ENCODE measurements at places on chromosomes 5 and 9. TPM values are rescaled to one million over a fixed set of nuclear protein-coding genes. Genes with fewer than 3 reads are reported as not detected.

- peak; percentile 57 for ATAC-seq
Observed at GRCh38 chr5:15807871-15808270, 307.9 kb downstream of the FBXL7 start.

DNA sequence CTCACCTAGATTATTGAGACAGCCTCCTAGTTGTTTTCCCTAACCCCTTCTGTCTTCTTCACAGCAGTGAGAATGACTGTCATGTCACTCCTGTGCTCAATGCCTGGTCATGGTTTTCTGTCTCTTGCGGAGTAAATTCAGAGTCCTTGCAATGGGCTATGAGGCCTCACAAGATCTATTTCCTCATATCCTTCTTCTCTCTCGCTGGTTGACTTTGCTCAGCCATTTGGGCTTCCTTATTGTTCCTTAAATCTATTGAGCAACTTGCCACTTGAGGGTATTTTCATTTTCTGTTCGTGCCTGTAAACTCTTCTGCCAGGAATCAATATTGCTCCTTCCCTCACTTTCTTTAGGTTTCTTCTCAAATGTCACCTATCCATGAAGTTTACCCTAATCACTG is 9.0 kb downstream of the PPP3R2 start:
- no peak for ATAC-seq

DNA sequence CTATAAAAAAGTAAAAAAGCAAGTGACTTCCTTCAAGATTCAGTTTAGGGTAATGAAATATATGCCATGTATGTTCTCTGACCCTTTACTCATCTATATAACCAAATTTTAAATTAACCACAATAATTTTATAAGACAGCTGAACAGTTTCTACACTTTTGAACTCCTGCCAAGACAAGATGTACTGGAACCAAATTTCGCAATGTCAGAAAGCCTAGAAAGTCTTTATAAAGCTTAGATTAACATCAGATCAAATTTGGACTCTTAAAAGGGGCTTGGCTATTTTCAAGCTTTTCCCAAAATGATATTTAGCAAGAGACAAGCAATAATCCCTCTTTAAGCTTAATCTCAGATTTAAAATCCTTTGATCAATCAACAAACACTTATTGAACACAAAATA is 362.6 kb downstream of the PTPRD start:
- no peak for ATAC-seq

GRCh38 chr9:104869811-104870210 is 58.1 kb downstream of the ABCA1 start:
- no peak for ATAC-seq

DNA sequence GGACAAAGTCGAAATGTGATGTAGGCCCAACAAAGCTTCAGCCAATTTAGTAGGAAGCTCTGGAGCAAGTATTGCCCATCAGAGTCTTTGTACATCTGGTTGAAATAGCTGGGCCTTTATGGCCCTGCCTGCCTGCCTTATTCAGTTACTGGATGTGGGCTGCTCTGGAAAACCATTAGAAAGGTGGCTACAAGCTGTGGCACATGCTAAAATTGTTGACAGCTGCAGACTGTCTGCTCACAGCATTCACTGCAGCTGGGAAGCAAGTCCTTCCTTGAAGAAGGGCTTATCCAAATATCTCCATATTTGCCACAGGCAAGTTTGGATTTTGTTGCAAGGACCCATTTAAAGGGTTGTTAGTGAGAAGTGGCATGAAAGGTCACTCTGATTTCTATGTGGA is 24.4 kb downstream of the SMIM15 start:
- ATAC-seq = peak; percentile 88

GRCh38 chr9:124858330-124859046 is 3.3 kb downstream of the RPL35 start:
- no peak for ATAC-seq

DNA sequence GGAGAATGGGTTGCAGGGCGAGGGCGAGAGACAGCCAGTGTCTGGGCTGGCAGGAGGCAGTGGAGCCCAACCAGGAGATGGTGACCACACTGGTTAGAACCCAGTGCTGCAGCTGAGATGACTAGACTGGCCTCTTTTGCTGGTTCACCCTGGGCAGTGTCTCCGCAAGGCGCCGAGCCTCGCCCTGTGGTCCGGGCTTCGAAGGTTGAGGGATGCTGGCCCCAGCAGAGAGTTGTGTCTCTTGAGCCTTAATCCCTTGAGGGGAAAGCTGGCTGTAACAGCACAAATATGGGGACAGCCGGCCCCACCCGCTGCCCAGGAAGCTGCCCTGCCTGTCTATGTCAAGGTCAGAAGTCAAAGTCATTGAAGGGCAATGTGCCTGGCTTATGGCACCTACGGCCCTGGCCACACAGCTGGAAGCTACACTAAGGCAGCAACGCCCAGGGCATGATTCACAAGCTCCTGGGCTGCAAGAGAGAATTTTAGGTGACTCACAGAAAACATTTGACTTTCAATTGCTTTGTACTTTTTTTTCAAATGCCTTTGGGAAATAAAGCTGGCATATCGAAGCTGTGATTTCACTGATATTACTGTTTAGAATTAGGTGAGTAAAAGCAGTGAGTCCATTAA is 33.3 kb downstream of the NKX2-5 start:
- ATAC-seq = peak; percentile 95

- no peak for ATAC-seq
Observed at GRCh38 chr9:84174486-84174885, 166.1 kb downstream of the SLC28A3 start.

DNA sequence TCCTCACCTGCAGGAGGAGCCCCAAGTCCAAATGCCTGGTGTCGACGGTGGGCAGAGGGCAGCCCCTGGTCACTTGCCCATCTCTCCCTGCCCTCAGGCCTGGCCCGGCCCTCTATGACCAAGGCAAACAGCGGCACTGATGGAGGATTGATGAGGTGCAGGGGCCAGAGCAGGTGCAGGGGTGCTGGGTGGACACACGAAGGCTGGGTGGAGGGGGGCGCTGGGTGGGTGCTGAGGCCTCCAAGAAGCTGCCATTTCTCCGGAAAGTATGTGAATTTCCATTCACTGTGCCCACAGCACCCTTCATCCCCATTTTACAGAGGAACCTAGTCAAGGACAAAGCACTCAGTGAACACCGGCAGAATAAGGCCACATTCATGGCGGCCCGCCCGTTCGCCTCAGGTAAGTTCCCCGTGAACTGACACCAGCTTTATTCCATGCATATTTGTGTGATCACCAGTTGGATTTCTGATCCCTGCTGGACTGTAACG is 143.8 kb upstream of the PPP1R26 start:
- ATAC-seq = no peak

PLAC8L1 gene
- total RNA-seq = 0.38 TPM

SLC4A9 gene
- total RNA-seq = 0.05 TPM

BTNL8 gene
- total RNA-seq = 0.38 TPM
